ENCODE measurements at places on chromosomes 2 and 18.
A peak's percentile ranks its signal among the peaks of the same experiment; 100 is the strongest.

DNA sequence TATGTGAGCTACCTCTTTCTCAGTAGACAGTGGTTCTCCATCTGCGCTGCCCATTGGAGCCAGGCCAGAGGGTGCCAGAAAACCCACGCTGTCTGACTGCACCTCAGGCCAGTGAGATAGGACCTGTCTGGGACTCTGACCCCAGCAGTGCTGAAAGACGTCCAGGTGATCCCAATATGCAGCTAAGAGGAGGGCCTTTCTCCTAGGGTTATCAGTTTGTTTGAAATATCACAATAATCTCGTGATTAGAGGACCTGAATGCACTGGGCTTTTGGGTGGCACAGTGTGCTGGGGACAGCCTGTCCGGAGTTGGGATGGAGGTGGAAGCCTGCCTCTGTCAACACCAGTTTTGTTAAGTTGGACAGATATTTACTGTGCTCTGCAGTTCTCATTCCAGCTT is 216.3 kb downstream of the LDLRAD4 start:
- DNase-seq = no peak

GRCh38 chr2:130390460-130391057 is 34.7 kb downstream of the PTPN18 start:
- no peak for DNase-seq

DNA sequence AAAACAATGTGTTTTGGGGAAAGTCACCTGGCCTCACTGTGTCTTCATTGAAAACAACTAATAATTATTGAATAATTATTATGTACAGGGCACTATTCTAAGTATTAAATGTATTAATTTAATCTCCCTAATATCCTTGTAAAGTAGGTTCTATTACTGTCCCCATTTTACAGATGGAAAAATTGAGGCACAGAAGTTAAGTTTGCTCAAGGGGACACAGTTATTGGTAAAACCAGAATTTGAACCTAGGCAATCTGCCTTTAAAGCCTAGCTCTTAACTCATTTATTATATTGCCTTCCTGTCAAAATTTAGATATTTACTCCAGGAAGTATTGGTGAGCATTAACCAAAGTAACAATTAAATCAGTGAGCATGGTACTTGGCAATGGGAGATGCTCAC is 84.6 kb downstream of the PMS1 start:
- DNase-seq = no peak

DNA sequence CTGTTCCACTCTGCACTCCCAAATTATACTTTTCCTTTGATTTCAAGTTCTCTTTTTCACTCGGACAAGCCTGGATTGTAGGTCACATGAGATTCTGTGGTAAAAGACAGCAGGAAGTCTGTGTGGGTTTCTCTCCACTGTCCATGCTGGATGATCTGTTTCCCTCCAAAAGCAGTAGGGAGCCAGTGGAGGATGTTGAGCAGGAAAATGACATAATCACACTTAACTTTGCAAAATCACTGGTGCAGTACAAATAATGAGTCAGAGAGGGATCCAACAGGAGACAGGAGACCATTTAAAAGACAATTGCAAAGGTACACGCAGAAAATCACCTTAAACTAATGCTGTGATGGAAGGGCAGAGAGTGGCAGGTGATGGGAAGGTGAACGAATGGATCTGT is 301.3 kb downstream of the ZNF407 start:
- peak; percentile 71 for DNase-seq

DNA sequence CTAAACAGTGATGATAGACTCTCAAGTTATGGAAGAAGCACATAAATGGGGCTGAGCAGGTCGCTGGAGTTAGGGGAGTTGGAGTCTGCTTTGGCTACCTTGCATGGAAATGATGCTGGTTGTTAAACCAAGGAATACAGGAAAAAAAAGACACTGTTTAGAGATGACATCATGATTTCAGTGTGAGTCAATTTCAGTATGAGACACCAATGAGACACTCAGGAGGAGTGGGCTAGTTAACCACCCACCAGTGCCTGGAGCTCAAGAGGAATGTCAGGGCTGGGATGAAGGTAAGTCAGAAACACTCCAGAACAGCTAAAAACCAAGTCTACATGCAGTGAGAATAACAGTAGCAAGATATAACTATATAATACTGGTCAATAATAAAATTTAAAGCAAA is 303.6 kb downstream of the SOX11 start:
- no peak for DNase-seq

DNA sequence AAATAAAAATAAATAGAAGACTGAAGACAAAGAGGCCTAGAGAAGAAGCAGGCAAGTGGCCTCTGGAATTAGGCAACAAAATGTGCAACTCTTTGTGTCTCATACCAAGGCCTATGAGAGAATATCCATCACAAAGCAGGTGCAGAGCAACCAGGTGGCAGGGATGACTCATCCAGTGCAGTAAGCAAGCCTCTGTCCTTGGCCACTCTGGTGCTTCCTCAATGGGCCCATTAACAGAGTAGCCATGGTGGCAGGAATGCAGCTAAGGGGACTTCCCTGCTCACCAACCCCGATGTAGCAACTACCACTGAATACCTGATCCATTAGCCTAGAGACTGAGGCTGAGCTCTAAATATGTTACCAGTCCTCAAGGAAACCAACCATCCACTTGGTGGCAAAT is 11.0 kb upstream of the EPG5 start:
- peak; percentile 16 for DNase-seq

- no peak for DNase-seq
Measured at GRCh38 chr2:160409480-160409879, 84.1 kb downstream of the RBMS1 start.

GRCh38 chr2:235659767-235660322 is 166.0 kb downstream of the AGAP1 start:
- no peak for DNase-seq

- no peak for DNase-seq
Measured at GRCh38 chr2:190666895-190667294, 18.0 kb downstream of the NAB1 start.

DNA sequence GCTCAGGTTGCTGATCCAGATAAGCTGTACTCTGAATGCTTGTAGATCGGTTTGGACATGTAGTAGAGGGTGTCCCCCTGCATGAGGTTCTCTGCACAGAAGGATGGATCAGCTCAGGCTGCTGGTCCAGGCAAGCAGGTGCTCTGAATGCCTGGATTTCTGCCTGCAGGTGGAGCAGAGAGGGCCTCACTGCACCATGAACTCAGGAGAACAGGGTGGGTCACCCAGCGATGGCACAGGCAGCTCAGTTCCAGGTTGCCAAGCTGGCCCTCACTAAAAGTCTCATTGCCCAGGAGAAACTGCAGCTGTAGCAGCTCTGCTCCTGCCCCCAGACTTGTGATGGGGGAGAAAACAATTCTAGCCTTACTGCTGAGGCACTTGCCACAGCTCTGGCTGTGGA is 491.8 kb downstream of the XIRP2 start:
- no peak for DNase-seq

- DNase-seq = no peak
Measured at GRCh38 chr2:227147023-227147422, 17.0 kb downstream of the COL4A4 start.

- DNase-seq = peak; percentile 25
Measured at GRCh38 chr2:101151859-101152271, 683 bp upstream of the TBC1D8 start.

- DNase-seq = no peak
Measured at GRCh38 chr2:233399306-233400225, 45.3 kb downstream of the DGKD start.

- DNase-seq = no peak
Measured at GRCh38 chr2:231336700-231337099, 58.8 kb upstream of the B3GNT7 start.

GRCh38 chr2:156470975-156471583 is 34.9 kb downstream of the GPD2 start:
- DNase-seq = no peak

DNA sequence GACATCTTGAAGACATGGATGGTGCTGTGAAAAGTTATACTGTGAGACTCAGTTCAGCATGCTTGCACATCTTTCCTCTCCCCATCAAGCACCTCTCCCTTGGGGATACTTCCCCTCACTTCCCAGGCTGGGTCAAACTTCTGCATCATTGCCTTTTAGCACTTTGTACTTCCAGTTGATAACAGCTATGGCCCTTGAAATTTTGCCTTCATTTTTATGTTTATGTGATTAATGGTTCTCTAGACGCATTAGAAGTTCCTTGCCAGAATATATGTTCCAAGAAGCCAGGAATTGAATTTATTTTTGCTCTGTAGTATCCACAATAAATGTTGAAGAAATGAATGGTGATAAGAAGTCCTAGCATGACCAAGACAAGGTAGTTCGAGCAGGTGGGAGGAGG is 120.9 kb upstream of the ST6GAL2 start:
- no peak for DNase-seq

GRCh38 chr2:106890606-106891005 is 4.6 kb upstream of the ST6GAL2 start:
- DNase-seq = no peak

GRCh38 chr2:109407276-109408042 is 206.3 kb downstream of the SEPTIN10 start:
- no peak for DNase-seq

GRCh38 chr18:31772699-31773098 is 12.0 kb upstream of the SLC25A52 start:
- DNase-seq = no peak

DNA sequence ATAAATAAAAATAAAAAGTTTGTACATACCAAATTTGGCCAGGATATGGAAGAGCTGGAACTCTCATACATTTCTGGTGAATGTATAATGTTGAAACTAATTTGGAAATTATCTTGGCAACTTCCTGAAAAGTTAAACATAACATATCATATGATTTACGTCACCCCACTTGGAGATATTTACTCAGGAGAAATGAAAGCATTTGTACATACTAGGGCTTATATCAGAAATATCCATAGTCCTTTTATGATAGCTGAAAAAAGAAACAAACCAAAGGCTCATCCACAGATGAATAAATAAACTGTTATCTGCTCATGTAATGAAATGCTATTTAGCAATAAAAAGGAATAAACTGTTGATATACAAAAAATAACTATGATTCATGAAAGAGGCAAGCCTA is 318.2 kb upstream of the NRXN1 start:
- no peak for DNase-seq

- no peak for DNase-seq
Measured at GRCh38 chr2:232793271-232793670, 16.9 kb upstream of the KCNJ13 start.

- DNase-seq = peak; percentile 29
Measured at GRCh38 chr2:237490009-237490711, 3.1 kb downstream of the MLPH start.

- DNase-seq = no peak
Measured at GRCh38 chr2:13676269-13676668, 956.2 kb upstream of the LRATD1 start.

DNA sequence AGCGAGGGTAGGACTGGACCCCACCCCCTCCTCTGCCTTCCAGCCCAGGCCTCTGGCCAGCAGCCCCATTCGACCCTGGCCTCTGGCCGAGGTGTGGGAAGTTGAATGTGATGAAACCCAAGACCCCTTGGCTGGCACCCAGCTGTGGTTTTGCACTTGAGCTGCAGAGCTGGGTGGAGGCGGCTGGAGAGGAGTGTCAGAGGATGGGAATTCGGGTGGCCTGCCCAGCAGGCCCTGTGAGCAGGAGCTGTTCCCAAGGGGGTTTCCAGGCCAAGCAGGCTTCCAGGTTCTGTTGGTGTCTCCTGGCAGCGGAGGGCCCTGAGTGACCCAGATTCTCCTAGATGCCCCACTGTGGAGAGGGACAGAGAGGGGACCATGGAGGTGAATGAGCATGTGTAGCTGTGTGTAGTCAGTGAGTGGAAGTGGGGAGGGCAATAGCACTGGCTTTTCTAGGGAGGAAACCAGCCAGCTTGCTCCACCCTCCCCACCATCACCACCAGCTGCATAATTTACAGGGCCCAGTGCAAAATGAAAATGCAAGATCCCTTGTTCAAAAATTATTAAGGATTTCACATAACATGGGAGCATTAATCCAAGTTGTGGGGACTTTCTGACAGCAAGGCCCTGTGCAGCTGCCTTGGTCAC is 172.2 kb upstream of the HAAO start:
- DNase-seq = no peak

DNA sequence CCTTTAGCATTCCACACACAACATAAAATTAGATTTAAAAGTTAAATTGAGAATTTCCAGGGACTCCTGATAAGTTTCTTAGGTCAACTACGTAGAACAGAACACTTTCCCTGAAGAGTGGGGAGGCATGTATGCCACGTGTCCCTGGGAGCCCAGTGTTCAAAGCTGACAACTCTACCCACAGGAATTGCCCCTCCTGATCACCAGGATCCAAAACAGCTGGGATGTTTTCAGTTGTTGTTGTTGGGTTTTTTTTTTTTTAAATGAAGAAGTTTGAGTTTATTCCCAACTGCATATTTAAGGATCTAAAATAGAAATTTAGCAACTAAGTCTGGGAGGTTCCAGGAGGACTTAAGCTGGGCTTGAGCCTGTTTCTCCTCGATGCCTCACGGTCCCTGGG is 100.5 kb downstream of the TPGS2 start:
- DNase-seq = no peak

DNA sequence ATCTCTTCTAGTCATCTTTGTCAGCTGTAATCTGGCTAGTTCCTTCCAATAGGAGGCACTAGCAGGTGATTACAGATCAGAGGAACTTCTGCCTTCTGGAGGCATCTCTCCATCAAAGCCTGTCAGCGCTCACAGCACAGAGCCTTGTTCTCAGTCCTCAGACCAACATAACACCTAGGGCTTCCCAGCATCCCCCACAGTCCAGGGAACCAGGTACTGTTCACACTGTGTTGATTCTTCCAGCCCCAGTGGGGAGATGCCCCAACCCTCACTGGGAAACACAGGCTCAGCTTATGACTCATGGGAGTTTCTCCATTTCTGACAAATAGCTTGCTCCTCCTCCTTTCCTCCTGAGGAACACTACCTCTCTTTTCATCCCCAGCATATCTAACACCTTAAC is 601.7 kb downstream of the CBLN2 start:
- DNase-seq = no peak

GRCh38 chr2:55418072-55418471 is 1.6 kb downstream of the CCDC88A start:
- no peak for DNase-seq

DNA sequence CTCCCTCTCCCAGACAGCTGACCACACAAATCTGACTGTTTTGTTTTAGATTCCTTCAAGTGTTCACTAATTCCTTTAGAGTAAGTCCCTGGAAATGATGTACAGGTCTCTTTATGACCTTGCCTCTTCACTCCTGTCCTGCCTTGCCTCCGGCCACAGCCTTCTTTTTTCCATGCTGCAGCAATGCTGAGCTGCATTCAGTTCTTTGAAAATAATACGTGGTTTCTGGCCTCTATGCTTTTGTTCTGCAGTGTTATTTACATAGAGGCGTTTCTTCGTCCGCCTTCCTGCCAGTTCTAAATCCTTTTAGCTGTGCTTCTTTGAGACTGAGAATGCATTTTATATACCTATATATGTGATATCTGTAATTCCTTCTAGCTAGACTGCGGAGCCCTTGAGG is 87.2 kb downstream of the PPP1R1C start:
- no peak for DNase-seq

- DNase-seq = no peak
Measured at GRCh38 chr18:42067518-42067917, 112.5 kb downstream of the PIK3C3 start.

DNA sequence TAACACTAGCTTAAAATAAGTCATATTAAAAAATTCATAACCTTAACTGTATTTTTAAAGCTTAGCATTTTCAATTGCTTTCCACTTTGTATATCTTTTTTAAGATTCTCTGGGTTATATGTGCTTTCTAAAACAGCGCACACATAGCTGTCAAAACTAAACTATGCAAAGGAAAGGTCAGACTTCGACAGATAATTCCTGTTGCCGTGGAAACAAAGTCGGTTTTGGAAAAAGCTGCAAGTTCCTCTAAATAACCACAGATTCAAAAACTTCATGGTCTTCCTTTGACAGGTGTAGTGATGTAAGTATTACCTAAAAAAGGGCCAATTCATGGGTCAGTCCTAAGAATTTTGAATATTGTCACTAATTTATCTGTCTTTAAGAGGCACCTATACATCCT is 249.6 kb upstream of the TFPI start:
- DNase-seq = no peak

Data from NCI-H510A treated with DMSO at 0.1 percent for 48 hours (cell line).